ENCODE measurements at places on chromosomes 7 and 10.

DNA sequence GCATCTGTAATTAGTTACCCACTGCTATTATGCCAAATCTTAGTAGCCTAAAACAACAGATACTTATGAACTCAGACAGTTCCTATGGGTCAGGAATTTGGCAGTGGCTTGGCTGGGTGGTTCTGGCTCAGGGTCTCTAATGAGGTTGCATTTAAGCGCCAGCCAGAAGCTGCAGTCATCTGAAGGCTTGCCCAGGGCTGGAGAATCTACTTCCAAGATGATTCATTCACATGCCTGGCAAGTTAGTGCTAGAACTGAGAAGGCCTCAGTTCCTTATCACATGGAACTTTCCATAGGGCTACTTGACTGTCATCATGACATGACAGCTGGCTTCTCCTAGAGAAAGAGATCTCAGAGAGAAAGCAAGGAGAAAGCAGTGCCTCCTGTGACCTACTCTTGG is 121.3 kb downstream of the AVL9 start:
- peak; percentile 40 for DNase-seq

DNA sequence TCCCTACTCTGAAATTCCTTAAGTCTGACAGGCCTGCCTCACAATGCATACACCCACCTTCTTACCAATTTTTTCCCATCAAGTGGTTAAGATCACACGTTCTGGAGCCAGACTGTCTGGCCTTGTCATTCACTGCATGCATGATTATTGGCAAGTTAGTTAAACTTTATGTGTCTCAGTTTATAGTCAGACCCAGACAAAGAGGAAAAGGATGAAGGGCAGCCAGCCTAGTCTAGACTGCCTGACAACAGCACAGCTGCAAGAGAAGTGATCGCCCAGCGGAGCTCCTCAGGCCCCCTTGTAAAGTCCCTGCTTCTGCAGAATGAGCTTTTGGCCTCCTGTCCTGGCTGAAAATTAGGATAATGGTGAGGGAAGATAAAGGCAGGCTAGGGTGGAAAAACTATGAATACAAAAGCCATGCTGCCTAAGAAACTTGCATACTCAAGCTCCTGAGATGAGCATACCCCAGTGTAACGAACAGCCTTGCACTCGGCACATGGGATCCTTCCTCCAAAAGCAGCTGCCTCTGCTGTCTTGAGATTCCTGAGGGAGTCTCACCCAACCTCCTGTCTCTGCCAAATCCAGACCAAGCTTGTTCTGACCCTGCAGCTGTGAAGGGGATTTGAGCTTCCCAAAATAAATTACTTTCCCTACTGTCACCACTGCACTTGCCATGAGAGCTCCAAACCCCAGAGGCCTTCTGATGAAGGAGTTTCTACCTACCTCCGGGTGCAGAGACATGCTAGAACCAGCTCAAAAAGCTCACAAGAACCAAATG is 26.7 kb upstream of the MRLN start:
- DNase-seq, result no peak

DNA sequence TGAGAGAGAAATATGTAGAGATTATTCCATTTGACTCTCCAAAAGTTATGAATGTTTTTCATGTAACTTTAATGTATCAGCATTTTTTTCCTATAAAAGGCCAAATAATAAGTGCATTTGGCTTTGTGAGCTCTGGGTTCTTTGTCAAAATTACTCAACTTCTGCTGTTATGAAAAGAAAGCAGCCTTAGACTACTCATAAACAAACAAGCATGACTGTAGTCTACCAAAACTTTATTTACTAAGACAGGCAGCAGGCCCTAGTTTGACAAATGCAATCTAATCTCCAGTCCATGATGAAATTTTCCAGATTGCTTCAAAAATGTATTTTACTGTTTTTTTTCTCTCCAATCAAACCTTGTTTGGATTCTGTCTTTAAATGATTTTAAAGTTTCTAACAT is 46.3 kb downstream of the MRPL32 start:
- no peak for DNase-seq

DNA sequence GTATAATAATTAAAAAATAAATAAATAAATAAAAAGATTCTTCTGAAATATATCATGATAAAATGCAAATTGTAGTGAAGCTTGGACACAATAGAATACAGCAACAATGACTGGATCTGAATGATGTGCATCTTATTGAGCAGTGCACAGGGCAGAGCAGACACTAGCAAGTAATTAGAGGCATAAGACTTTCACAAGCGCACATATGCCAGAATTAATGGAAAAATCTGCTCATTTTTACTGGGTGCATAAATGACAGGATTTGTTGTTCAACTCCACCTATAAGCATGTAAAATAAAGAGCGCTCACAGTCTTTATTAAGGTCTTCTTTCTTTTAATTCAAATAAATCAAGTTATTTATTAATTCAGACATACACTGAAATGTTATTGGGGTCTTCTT is 125.0 kb downstream of the DPY19L1 start:
- DNase-seq, result no peak

DNA sequence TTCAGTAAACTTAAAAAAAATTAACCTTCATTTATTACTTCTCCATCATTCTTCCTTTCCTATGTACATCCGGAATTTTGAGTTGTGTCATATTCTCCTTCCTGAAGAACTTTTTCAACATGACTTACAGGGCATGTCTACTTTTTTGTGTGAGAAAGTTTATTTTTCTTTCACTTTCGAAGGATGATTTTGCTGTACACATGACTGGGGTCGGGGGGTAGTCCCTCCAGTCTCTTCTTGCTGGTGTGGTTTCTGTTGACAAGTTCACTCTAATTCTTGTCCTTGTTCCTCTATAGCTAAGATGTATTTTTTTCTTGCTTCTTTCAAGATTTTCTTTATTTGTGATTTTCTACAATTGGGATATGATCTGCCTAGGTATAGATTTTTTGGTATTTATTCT is 55.8 kb downstream of the INPP5A start:
- no peak for DNase-seq

DNA sequence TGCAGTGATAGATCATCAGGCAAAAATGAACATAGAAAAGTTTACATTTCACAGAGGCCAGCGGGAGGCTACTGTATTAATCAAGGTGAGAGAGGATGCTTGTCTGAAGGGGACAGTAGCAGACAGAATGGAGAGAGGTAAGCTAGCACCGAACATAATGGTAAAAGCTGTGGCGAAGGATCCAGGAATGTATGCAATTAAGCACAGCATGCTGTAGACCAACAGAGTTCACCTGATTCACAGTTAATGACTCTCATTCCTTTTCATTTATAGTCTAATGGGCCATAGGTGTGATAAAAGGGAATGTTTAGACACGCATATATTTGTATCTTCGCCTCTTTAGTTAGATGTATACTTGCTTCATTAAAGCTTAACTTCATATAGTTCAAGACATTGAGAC is 150.9 kb upstream of the MBL2 start:
- DNase-seq, result no peak

- DNase-seq, result no peak
These were observed 497 bp upstream of the RAB11FIP2 start for GRCh38 chr10:118047157-118047719.

GRCh38 chr10:98316170-98316569 is 48.2 kb upstream of the LOXL4 start:
- no peak for DNase-seq

DNA sequence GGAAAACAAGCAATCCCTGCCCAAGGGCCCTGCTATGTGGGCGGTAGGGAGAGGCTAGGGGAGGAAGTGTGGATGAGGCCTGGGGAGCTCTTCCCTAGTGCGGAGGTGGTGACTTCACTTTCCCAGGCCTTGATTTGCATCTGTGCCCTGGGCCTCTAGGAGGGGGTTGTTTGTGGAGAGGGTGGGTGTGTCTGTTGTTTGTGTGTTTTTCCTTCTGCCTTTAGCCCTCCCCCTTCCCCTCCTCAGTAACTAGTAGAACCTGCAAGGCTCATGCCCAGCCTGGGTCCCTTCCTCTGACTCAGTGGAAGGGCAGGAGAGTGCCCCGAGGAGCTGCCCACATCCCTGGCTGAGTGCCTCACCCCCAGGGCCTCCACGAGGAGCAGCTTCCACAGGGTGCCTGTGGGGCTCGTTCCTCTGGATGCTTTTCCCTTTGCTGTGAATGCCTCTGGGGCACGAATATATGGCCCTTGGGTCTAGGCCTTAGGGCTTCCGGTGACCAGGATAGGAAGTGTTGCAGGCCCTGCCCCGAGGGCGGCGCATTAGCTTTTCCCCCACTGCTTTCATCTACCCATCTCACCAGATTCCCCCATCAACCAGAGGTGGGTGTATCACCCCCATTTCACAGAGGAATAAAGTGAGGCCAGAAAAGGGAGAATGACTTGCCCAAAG is 89.4 kb upstream of the DUSP5 start:
- no peak for DNase-seq

- no peak for DNase-seq
These were observed 48.1 kb upstream of the CYCS start for GRCh38 chr7:25173184-25173583.

GRCh38 chr10:8600192-8600591 is 545.7 kb downstream of the GATA3 start:
- no peak for DNase-seq

DNA sequence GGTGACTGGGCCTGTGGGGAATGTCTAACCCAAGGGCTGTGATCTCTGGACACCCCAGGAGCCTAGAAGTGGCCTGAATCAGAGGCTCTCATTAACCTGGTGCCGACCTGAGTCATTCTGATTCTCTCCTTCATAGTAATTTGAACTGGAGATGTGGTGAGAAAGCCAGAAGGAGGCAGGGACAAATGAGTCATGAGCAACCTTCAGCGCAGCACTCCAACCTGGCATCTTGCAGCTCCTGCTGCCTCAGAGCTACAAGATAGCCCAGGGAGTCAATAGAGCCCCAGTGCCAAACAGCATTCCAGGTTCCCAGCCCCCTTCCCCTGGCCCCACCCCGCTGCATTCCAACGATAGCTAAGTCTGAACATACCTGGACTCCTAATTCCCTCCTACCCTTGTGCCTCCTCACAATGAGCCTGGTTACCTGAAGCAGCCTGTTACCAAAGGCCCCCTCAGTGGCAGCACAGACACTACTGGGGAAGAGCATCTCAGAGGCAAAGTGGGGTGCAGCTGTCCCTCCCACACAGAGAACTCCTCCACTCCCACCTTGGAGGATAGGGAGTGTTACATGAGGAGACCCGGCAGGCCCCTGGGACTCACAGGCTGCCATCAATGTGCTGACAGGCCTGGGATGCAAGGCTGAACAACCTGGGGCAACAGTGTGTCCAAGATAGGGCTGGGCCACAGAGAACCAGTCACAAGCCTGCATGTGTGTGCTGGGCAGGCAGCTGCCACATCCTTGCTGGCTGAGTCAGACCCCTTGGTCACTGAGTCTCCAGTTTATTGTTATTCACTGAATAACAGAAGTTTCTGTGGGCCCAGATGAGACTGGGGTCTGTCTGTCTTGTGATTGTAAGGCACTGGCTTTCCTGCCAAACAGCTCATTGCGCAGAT is 76.8 kb upstream of the LEP start:
- no peak for DNase-seq

DNA sequence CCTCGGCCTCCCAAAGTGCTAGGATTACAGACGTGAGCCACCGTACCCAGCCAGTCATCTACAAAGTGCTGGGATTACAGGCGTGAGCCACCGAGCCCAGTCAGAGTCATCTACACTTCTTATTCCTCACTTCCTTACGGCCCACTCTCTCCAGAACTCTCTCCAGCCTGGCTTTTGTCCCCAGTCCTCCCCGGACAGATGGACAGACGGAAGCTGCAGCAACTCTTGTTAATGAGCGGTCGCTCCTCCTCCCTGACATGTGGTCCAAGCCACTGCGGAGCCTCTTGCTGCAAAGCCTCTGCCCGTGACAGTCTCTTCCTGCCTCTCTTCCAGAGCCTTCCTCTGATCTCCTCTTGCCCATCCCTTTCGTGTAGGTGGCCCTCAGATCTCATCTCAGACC is 45.9 kb downstream of the TMEM270 start:
- DNase-seq, result no peak

GRCh38 chr10:5906651-5907050 is 16.6 kb downstream of the FBH1 start:
- no peak for DNase-seq

DNA sequence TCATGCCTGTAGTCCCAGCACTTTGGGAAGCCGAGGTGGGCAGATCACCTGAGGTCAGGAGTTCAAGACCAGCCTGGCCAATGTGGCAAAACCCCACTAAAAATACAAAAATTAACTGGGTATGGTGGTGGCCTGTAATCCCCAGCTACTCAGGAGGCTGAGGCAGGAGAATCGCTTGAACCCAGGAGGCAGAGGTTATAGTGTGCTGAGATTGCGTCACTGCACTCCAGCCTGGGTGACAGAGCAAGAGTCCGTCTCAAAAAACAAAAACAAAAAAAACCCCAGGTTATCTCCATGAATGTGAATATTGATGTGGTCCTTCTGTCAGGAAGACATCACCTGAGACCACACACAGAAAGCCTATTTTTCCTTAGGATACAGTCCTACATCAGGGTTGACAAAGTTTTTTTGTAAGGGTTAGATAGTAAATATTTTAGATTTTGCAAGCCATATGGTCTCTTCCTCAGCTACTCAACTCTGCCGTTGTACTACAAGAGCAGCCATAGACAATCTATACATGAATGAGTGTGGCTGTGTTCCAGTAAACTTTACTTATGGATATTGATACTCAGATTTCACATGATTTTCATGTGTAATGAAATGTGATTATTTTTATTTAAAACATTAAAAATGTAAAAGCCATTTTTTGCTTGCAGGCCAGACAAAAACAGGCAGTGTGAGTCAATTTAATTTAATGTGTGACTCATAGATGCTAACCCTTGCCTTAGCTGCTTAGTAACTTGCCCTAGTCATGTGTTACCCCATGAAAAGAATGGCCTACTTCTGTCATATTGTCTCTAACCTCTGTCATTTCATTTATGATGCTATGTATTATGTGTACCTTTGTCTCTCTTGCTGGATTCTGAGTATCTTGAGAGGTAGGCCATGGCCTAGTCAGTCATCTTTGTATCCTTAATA is 78.1 kb downstream of the TPST1 start:
- no peak for DNase-seq

DNA sequence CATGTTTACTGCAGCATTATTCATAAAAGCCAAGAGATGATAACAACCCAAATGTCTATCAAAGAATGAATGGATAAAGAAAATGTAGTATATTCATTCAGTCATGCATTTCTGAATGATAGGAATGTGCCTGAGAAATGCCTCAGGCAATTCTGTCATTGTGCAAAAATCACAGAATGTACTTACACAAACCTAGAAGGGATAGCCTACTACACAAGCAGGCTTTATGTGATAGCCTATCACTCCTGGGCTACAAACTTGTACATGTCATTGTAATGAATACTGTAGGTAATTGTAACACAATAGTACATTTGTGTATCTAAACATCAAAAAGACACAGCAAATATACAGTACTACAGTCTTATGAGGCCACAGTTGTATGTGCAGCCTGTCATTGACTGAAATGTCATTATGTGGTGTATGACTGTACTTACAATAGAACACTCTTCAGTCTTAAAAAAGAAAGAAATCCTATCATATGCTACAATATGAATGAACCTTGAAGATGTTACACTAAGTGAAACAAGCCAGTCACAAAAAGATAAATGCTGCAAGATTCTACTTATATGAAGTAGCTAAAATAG is 141.8 kb upstream of the GPR22 start:
- no peak for DNase-seq

GRCh38 chr7:945556-946255 is 8.8 kb downstream of the ADAP1 start:
- no peak for DNase-seq

GRCh38 chr7:90856351-90857070 is 260.4 kb downstream of the CDK14 start:
- no peak for DNase-seq

GRCh38 chr10:60352105-60352504 is 37.6 kb downstream of the ANK3 start:
- no peak for DNase-seq

All from HFF-Myc (cell line).